ENCODE measurements at places on chromosomes 5 and 9. TPM values are rescaled to one million over a fixed set of nuclear protein-coding genes. Genes with fewer than 3 reads are reported as not detected.

DNA sequence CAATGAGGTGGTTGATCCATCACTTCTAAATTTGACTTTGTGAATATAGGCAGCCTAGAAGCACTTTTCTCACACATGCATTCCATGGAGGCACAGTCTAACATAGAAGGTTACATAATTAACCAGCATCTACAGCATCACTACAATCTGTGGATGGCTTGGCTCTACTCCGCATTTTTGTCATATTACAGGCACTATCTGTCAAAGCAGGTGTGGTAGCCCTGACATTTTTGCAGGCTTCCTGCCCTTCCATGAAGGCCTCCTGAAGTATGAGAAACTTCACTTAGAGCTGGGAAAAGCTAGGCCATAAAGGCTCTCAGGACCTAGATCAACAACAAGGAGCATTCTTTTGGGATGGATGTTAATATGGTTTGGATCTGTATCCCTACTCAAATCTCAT lies 378.0 kb downstream of the ANXA1 start:
- H3K27me3 ChIP-seq, result no peaks in the 10 kb centered on the region
- no peaks in the 10 kb centered on the region for H3K4me1 ChIP-seq
- no peak overlapping the region for H3K4me3 ChIP-seq
- no peaks in the 10 kb centered on the region for H3K36me3 ChIP-seq
- H3K27ac ChIP-seq, result no peak overlapping the region
- DNase-seq, result no peak

ENG gene
- 182 TPM for total RNA-seq

- H3K4me1 ChIP-seq, result peaks cover 2% of the 10 kb centered on the region
- H3K27ac ChIP-seq, result no peak overlapping the region
- peak; percentile 57 for DNase-seq
- H3K4me3 ChIP-seq, result no peak overlapping the region
- H3K27me3 ChIP-seq, result no peaks in the 10 kb centered on the region
- H3K36me3 ChIP-seq, result no peaks in the 10 kb centered on the region
Observed at GRCh38 chr9:18184401-18184800, 289.6 kb upstream of the ADAMTSL1 start.

CORO2A gene
- total RNA-seq, result 16.5 TPM

- H3K36me3 ChIP-seq, result no peaks in the 10 kb centered on the region
- H3K27ac ChIP-seq, result no peak overlapping the region
- H3K4me1 ChIP-seq, result no peaks in the 10 kb centered on the region
- H3K27me3 ChIP-seq, result no peaks in the 10 kb centered on the region
Observed at GRCh38 chr5:96342581-96342980, 90.5 kb downstream of the PCSK1 start.

PIP5KL1 gene
- 9.0 TPM for total RNA-seq

- H3K27ac ChIP-seq, result no peak within 1 kb of the TSS
- no peaks in the 10 kb centered on the region for H3K36me3 ChIP-seq
- H3K27me3 ChIP-seq, result peaks cover 18% of the 10 kb centered on the region
Observed at GRCh38 chr5:132011622-132012343, at the start of gene ACSL6. Gene ACSL6, minus strand, starts transcription at chr5:132011658. Its CDS starts 105 bp downstream, at chr5:132011553.

TSLP gene
- total RNA-seq, result 2.0 TPM

- H3K27me3 ChIP-seq, result peaks cover 20% of the 10 kb centered on the region
- H3K36me3 ChIP-seq, result no peaks in the 10 kb centered on the region
- no peak for DNase-seq
- no peak overlapping the region for H3K4me3 ChIP-seq
- H3K27ac ChIP-seq, result no peak overlapping the region
Observed at GRCh38 chr5:176750144-176750543, 60.2 kb upstream of the UNC5A start.

All from lung (tissue), 17 donors.